ENCODE measurements at places on chromosomes 3 and 15.

DNA sequence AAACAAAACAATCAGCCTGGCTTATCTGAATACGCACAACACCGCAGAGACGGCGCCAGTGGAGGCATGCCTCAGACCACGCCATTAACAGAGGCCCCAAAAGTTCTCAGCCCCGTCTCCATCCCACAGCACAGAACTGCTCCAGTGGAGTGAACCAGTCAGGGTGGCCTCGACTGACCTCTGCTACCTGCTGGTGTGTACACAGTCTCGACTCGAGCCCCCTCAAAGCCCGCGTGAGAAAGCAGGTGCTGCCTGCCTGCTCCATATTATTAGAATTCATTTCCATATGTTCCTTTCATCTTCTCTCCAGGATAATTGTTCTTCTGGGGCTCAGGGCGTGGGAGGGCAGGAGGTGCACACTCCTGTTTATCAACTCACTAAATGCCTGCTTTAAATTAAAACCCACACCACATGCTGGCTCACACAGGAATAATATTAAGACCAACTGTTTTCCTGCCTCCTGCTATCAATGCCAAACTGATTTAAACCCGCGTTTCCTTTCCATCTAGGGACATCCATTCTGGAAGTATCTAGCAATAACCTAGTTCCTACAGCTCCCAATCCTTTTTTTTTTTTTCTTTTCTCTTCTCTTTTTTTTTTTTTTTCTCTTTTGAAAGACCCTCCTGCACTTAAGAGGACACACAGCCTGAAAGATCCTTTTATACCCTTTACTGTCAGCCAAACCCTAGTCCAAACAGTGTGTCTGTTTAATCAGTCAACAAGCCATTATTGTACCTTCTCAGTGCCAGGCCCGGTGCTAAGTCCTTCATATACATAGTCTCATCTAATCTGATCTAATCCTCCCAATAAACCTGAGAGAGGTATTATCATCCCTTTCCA lies 101.2 kb downstream of the TLE3 start:
- no peak for DNase-seq

DNA sequence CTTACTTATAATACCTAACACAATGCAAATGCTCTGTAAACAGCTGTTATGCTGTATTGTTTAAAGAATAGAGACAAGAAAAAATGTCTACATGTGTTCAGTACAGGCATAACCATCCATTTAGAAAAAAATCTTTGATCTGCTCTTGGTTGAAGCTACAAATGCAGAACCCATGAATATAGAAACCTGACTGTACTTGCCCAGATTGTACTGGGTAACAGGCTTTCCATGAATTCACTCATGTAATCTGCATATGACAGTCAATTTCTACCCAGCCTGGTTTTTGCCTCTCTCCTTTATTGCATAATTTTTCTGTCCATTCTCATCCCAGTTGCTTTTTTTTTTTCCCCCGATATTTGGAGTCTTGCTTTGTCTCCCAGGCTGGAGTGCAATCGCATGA lies 62.6 kb upstream of the ETV5 start:
- no peak for DNase-seq

DNA sequence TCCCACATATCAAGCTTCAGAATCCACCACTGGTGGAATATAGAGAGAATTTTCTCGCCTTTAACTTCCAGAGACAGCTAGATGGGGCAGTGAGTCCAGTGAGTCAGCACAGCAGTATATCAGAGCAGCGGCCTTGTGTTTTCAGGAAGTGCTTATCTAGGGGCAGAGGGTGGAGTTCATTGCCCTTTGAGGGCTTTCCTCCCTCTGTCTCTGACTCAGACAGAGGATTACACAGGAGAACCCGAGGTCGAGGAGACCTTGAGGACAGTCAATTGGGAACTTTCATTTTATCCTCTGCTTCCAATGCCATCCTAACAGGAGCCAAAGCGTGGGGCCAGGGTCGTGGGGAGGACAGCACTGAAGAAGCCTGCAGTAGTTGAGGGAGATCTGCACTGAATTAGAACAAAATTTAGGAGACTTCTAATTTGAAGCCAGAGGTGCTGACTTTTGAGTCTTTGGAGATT lies 109.6 kb upstream of the UMPS start:
- DNase-seq = peak; percentile 8

- DNase-seq = no peak
Observed at GRCh38 chr15:76492538-76492937, 156.0 kb downstream of the ISL2 start.

- no peak for DNase-seq
Observed at GRCh38 chr3:139940622-139941021, 5.6 kb downstream of the CLSTN2 start.

- no peak for DNase-seq
Observed at GRCh38 chr3:30698549-30698948, 92.1 kb downstream of the TGFBR2 start.

DNA sequence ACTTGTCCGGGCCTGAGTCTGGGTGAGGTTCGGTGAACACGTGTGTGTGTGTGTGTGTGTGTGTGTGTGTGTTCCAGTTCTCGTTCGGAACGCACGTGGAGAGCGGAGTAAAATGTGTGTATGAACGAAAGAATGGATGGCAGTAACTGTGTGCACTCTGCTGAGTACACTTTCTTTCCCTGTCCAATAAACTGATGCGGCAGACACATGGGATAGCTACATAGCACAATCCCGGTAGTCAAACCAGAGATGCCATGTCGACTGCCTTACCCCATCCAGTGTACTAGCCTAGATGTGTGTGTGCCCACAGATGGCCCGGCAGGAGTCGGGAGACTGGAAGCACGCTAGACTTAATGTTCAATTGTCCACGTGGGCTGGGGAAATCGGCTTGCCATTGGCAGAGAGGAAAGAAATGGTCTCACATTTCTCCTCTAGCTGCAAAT lies 507 bp upstream of the GOLIM4 start:
- peak; percentile 84 for DNase-seq

DNA sequence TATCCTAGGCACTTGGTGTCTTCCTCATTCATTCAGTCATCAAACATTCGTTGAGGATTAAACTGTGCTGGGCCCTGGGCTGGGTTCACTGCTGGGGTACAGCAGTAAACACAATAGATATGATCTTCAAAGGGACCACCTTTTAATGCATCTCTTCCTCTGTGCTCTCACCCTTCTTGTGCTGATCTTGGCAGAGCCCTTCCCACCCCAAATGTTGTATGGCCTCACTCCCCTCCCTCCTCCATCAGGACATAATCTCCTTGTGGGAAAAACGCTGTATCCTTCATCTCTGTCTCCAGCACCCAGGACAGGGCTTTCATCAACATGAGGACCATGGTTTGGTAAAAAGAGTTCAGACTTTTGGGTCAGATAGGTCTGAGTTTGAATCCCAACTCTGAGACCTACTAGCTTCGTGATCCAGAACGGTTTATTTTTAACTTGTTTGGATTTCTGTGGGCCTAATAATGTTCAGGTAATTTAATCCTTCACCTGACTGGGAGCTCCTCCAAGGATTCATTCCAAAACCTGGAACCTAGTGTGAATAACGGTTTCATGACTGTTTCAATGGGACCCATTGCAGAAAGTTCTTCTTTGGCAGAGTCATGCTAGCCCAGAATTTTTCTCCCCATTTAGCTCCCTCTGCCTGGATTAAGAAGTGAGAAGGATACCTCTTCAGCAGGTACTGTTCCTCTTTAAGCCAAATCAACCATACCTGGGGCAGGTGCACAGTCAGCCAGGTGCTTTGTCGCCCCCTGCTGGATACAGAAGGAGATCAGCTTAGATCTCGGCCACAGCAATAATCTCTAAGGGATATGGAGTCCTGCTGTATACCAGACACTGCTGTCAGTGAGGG lies 5.2 kb upstream of the WNT7A start:
- DNase-seq = no peak

DNA sequence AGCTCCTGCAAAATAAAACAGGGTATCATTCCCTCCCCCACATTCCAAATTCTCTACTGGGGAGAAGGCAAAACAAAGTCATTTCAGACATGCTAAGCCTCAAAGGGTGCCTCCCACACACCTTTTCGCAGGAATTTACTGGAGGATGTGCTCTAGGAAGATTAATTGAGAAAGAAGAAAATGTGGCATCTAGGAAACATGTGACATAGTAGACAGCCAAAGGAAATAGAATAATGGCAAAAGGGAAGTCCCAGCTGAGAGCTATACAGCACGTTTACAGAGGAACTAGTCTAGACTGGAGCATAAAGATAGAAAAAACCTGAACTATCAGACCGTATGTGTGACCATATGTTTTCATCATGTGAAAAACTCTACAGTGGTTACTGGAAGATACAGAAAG lies 58.8 kb upstream of the MELTF start:
- no peak for DNase-seq

DNA sequence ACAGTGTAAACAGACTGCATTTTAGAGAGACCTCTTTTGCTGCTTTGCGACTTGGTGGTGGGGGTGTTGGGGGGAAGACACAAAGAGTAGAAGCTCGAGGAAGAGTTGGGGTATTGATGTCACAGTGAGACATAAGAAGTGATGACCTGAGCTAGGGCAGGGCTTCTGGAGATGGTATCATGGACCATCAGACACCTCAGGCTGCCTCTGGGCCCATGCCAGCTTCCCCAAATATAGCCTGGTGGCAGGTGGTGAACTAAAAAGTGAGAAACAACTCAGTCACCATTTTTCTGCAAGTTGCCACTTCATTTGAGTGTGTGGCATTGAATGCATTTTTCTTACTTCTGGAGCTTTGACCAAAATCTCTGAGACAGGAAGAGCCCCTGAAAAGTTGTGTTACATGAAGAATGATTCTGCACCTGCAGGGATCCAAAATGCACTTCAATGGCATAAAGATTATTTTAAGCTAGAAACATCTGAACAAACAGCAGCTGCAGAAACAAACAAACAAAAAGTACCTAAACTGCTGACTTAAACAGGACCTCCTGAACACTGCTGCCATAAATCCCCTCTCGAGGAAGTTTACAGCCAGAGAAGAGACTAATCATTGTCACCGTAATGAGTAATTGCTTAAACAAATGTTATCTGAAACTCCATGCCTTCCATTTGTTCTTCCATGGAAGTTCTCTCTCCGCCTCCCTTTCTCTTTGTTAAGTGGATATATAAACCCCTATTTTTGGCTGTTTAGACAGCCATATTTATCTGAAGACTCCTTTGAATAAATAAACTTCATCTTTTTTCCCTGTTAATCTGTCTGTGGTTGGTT lies 15.2 kb upstream of the XIRP1 start:
- no peak for DNase-seq

DNA sequence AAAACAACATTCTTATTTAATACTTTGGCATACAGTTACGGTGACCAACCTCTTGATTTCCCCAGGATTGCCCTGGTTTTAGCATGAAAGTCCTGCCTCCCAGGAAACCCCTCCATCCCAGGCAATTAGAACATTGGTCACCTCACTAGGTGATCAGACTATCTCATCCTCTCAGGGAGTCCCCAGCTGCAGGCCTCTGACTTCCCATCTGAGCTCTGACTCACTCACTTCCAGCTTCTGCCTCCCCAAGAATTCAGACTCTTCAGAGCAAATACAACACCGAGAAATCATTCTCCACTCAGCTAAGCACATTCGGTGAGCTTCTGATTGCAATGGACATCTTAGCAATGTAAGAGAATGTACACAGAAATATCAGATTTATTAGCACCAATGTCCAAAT lies 92.4 kb upstream of the HES1 start:
- peak; percentile 71 for DNase-seq

GRCh38 chr3:194078045-194078821 lies 57.7 kb upstream of the HES1 start:
- no peak for DNase-seq

- DNase-seq = peak; percentile 59
Observed at GRCh38 chr3:185176750-185177359, 24.0 kb upstream of the C3orf70 start.

- DNase-seq = no peak
Observed at GRCh38 chr3:95356764-95357501, 1294.1 kb downstream of the NSUN3 start.

DNA sequence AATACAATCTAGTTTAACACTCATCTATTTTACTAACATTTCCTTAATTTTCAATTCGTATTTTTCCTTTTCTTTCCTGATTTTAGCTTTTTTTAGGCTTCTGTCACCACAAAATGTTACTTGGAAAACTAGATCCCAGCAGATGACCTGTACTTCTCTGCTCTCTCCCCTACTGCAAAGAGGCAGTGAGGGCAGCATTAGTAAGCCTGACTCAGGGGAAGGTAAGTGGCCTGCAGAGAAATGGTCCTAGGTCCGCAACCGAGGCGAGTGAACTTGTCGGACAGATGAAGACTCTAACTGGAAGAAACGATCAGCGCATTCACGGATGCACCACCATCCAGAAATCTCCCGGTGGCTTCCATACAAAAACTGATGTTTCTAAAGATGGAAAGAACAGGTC lies 20.4 kb downstream of the TMEM43 start:
- peak; percentile 24 for DNase-seq

GRCh38 chr3:49804141-49805041 lies 1.3 kb downstream of the INKA1 start:
- DNase-seq = no peak

DNA sequence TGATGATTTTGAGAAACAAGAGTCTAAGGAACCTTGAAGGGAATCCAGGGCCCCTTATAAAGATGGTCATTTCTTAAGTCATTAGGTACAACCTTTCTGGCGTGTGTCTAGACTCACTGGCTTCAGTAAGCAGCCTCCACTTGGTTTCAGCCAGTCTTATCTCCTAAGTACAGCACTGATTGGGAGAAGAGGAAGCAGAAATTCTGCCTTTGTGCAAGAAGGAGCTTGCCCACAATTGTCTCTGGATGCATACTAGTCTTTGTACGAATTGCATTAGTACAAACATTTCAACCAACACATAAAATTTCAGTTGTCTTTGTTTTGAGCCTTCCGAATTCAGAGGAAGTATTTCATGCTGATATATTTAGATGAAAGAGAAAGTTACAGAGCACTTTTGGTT lies 139.4 kb downstream of the SLCO3A1 start:
- no peak for DNase-seq

- peak; percentile 59 for DNase-seq
Observed at GRCh38 chr3:30607032-30607833, 832 bp downstream of the TGFBR2 start.

DNA sequence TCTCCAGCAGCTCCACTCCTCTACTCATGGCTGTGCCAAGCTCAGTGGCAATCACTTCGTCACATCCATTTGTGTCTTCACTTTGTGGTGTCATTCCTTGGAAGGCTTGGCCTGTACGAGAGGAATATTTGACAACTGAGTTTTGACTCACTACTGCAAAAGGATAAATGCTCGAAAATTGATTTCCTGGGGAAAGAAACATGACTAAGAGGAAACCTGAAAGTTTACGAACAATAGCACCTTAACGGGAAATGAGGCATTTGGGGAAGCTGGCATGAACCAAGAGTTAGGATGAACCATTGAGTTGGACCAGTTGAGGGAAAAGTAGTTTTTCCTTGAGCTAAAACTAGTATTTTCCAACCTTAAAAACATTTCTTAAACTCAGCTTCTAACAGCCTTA lies 74.2 kb upstream of the ABHD17C start:
- no peak for DNase-seq

DNA sequence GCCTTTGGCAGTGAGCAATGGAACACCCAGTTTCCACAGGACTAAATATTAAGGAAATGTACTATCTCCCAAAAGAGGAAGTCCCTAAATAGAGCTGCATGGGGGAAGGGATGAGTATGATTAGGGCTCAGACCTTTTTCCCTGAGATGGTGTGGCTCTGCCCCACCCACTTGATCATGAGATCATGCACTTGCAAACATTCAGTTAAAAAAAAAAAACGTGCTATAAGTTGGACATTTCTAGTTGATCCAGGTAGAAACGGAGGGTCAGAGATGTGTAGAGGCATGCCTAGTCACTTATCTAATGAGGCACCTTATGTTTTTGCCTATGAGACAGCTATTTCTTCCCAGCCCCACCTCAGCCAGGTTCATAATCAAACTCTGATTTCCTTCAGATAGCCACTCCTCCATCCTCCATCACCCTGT lies 24.5 kb upstream of the SSR3 start:
- DNase-seq = no peak

All from GM03348 (cell line).